Amygdala (tissue), 56 donors: ENCODE measurements at places on chromosomes 7 and 10.
A peak's percentile ranks its signal among the peaks of the same experiment; 100 is the strongest.

GRCh38 chr10:83572036-83572435 is 567.3 kb upstream of the GHITM start:
- DNase-seq: no peak

DNA sequence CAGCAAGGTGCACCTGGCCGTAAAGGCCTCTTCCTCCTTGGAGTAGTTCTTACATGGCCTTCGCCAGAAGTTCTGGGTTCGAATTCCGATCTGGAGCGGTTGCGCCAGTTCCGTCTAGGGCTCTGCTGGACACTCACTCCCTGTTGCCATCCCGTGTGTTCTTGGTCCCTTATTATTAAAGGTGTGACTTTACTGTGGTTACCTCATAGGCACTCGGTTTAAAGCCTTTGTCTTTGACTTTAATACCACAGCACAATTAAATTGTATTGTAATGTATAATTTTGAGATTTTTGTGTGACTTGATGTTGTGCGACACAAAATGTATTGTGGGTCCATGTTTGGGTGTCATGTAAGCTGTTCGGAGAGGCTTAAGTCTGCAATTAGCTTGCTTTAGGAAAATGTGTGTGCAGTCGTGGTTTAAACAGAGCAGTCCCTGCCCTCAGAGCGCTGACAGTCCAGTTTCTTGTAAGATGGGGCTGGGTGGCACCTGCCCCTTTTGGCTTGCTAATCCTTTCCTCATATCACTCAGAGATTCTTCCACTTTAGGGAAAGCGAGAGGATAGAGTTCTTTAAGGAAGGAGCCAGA is 919 bp downstream of the INPP5F start:
- no peak for DNase-seq

DNA sequence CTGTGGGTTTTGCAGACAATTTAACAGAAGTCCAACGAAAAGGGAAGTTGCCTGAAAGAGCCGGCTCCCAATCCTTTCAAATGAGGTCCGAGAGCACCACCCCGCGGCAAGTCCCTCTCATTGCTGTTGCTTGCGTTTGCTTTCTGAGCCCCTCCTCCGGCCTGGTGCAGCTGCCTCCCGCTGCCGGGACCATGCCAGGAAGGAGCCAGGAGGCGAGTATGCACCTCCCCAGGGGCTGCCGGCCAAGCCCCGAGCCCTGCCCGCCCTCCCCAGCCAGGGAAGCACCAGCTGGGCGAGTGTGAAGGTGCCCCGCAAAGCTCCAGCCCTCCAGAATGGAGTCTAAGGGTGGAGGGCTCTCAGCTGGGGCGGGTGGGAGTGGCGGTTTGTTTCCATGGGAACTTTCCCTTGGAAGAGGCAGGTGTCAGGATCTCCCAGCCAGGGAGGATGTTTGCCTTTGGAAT is 25.8 kb upstream of the PPP2R2D start:
- DNase-seq: peak; percentile 56

DNA sequence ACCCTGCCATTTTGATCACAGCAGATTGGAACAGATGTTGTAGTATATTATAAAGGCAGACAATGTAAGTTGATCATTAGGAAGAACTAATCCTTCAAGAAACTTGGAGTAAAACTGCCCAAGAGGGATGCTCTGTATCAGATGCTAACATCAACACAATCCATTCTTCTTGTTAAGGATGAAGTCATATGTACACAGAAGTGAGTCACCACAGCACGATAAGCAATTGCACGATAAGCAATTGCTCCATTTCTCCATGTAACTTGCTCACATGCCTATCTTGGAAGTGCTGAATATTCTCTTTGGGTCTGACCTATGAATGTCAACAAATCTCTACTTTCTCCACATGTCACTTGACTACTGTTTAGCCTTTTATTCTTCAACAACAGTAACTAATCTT is 41.5 kb upstream of the DMTF1 start:
- no peak for DNase-seq

DNA sequence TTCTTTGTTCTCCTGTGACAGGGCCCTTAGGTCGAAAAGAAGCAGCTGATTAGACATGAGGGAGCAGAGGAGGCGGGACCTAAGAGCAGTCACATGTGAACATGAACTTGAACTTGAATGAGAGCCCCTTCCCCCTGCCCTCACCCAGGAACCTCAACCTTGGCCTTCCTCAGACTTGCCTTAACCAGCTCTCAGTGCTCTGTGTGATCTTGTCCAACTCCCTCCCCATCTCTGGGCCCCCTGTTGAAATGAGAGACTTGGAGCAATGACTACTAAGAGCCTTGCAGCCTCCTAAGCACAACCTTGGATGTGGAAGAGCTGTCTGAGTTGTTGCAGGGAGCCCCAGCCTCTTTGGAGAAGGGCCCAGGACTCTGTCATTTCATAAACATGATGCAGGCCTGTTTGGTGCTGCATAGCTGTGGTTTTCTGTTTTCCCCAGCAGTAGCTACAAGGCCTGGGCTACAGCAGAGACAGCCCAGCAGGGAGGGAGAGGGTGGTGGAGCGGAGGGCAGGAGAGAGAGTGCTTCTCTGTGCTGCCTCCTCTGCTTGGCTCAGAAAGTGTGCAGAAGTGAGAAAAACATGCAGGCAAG is 123.9 kb upstream of the ZMIZ1 start:
- no peak for DNase-seq

- DNase-seq: no peak
Measured at GRCh38 chr10:20955355-20955893, 58.3 kb upstream of the NEBL start.

GRCh38 chr7:146175716-146176115 is 59.1 kb downstream of the CNTNAP2 start:
- DNase-seq: no peak

DNA sequence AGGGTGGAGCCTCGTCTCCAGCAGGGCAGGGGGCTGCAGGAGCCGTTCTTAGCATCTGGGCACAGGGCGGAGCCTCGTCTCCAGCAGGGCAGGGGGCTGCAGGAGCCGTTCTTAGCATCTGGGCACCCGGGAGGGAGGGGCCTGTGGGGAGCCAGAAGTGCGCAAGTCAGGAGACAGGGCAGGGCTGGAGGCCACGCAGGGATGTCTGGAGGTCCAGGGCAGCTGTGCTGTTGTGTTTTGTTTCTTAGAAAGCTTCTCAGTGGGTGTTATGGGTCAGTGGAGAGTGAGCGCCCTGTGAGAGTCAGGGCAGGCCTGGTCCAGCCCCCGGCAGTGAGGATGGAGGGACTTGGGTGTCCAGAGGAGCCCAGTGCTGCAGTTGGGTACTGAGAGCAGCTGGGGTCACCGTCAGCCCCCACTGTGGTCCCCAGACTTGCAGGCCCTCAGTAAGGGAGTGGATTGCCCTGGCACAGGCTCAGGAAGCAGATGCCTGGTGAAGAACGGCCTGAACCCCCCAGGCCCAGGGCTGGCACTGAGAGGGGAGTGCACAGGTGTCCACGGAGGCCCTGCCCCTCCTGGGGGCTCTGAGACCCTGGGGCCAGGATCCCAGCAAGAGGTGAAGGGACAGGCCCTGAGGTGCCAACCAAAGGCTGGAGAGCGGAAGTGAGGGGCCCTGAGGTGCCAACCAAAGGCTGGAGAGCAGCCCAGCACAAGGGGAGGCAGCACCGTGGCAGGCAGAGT is 29.8 kb downstream of the FAM20C start:
- no peak for DNase-seq

DNA sequence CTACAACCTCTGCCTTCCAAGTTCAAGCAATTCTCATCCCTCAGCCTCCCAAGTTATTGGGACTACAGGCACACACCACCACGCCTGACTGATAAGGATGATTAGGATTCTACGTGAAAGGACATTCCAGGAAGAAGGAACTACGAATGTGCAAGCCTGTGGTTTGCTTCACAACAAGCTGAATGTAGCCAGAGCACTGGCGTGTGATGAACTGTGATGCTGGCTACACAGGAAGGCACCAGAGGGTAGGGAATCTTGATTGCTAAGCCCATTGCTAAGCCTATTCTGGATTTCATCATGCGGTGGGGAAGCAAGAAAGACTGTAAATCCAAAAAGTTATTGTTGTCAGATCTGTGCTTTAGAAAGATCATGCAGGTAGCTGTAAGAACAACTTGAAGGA is 72.3 kb upstream of the SRRM3 start:
- DNase-seq: no peak

- no peak for DNase-seq
Measured at GRCh38 chr7:142389544-142389943, 131.7 kb upstream of the PRSS58 start.

GRCh38 chr10:128049226-128050120 is 76.8 kb downstream of the MKI67 start:
- DNase-seq: no peak

GRCh38 chr10:121999301-121999700 is 10.3 kb downstream of the TACC2 start:
- no peak for DNase-seq

- no peak for DNase-seq
Measured at GRCh38 chr10:94631077-94631875, 52.3 kb upstream of the CYP2C18 start.

DNA sequence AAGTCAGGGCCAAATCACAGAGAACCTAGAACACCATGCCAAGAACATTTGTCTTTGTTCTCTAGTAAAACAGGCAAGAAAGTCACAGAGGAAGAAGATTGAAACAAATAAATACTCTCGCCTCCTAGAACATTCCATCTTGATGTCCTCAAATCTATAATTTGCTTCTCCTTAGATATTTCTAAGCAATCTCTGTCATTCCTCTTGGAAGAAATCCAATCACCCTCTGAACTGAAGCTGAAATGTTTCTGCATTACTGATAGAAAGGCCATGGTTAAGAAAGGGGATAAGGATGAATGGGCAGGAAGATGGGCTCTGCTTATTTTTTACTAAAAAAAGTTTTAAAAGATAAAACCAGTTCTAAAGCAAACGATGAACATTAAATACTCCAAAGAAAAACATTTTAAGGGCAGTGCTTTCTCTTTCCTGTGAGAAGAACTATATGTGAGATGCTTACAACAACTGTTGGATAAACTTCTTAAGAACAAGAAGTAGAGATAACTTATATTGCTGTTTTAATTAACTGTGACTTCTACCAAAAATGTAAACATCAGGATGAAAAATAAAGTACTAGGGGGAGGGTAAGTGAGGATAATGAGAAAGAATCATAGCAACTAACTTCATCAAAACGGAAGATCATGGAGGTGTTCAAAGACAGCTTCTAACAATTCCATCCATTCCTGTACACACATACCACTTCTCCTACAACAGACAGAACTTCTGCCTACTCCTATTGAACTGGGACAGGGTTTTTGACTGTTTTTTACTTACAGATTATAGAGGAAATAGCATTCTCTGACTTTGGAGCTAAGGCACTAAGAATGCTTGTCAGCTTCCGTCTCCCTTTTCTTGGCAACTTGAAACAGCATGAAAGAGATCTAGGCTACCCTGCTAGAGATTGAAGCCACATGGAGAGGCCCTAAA is 153.0 kb upstream of the LRRTM3 start:
- DNase-seq: no peak

- no peak for DNase-seq
Measured at GRCh38 chr7:150369748-150370501, 1.3 kb downstream of the REPIN1 start.
